ENCODE measurements at places on chromosomes 13 and 19.

GRCh38 chr13:67063036-67063435, 167.1 kb downstream of the PCDH9 start:
- DNase-seq, result no peak

- no peak for DNase-seq
Observed at GRCh38 chr13:66558506-66558905, 671.6 kb downstream of the PCDH9 start.

- DNase-seq, result peak; percentile 4
Observed at GRCh38 chr13:80477661-80478443, 136.9 kb upstream of the SPRY2 start.

- no peak for DNase-seq
Observed at GRCh38 chr13:42327725-42328124, 55.8 kb downstream of the AKAP11 start.

GRCh38 chr13:28100150-28101121, at the start of gene FLT3:
TSS of gene FLT3 (minus strand) at chr13:28100576. CDS start at chr13:28100510, 66 bp downstream.
- DNase-seq, result peak; percentile 3

DNA sequence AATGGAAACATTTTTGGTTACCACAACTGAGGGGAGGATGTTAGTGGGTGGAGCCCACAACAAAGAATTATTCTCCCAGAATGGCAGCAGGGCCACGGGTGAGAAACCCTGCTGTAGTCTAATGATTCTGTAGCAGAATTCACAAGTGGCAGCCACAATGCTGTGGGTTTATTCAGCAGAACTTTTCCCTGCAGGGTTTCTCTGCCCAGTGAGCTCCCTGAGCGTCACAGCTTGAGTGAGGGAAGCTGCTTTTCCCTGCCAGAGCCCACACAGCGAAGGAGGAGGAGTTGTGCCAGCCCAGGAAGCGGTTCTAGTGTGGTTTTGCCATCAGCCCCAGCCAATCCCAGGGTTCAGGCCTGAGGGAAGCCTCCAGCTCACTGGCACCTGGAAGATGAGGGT, 4.4 kb downstream of the ATP12A start:
- DNase-seq, result peak; percentile 56

DNA sequence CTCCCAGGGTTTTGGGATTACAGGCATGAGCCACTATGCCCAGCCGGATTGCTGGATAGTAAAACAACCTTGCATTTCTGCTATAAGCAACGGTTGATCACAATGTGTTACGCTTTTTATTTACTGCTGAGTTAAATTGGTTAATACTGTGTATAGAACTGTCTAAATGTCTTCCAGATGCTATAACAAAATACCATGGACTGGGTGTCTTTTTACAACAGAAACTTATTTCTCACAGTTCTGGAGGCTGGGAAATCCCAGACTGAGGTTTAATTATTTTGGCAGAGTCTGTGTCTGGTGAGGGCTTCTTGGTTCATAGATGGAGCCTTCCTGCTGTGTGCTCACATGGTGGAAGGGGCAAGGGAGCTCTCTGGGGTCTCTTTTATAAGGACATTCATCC, 65.5 kb downstream of the ING1 start:
- DNase-seq, result no peak

- DNase-seq, result no peak
Observed at GRCh38 chr13:21733475-21734263, 62.8 kb downstream of the FGF9 start.

GRCh38 chr19:13979244-13979615, 26.9 kb downstream of the RFX1 start:
- DNase-seq, result no peak

GRCh38 chr19:38033658-38034491, 126.9 kb downstream of the SIPA1L3 start:
- no peak for DNase-seq

DNA sequence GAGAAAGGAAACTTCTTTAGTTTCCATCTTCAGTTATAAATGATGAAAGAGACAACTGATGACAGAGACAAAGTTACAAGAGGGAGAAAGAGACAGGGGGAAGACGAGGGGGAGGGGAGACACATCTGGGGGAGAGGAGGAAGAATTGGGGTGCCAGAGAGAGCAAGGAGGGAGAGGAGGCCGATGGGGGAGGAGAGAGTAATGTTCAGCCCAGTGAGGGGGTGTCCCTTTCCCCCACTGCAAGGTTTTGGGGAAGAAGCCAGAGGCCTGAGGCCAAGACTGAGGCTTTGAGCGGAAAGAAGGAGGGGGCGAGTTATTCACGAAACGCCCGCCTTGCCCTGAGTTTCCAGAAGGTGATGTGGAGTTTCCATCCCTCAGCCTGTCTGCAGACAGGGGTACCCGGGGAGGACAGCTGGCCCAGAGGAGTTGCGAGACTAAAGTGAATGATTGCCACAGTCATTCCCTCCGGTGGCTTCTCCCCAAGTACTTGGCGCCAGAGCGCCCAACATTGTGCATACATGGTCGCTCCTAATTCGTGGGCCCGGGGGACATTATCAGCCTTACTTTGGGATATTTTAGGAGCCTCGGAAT, 558 bp upstream of the PPAN start:
- peak; percentile 70 for DNase-seq

- DNase-seq, result no peak
Observed at GRCh38 chr19:372306-372890, 27.8 kb upstream of the MIER2 start.

DNA sequence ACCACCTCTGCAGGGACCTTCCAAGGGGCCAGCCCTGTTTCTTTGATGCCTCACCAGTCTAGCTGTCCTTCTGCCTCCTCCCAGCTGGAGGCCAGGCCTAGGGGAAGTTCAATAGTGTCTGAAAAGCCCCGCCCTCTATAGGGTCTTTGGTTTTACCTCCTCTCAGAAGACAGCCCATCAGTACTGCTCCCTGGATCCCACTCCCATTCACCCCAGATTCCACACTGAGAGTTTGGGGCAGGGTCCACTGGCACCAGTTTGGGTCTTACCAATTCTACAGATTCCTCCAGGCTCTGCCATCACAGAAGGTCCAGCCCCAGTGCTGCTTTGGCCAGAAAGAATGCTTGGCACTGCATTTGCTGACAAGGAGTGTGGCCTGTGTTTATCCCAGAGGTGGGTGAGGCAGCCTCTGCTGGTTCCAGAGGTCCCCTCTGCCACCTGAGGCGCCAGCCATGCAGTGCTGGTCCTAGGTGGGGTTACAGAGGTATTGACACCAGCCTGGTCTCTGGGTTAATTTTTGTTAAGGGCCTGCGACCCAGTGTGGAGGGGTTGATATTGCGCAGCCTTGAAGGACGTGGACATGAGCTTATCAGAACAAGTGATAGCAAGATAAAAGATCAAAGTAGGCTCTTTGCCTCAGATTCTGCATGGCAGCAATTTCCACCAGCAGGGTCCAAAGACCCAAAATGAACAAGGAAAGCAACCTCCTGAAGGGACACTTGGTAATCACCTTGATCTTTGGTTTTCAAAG, 41.4 kb upstream of the IGSF23 start:
- no peak for DNase-seq

GRCh38 chr19:45253396-45254027, 2.4 kb downstream of the MARK4 start:
- DNase-seq, result no peak

- DNase-seq, result no peak
Observed at GRCh38 chr13:40192452-40192851, 474.0 kb downstream of the FOXO1 start.

- DNase-seq, result no peak
Observed at GRCh38 chr13:111924678-111925075, 142.3 kb upstream of the SOX1 start.

DNA sequence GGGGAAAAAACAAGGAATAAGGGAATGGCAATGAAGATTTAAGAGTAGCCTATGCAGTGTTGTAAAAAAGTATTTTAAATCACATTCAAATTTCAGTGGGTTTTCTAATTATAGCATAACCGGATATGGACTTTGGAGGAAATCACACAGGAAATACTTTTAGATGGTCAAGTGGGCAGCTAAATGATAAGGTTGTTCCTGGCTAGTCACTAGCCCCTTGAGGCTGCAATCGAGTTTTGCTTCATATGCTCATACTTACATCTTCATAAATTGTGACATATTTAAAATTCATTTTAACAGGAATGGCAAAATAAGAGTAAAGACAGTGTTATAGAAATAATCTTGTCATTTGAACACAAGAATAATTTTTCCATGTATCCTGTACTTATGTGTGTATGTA, 88.9 kb downstream of the WDFY2 start:
- no peak for DNase-seq

GRCh38 chr13:21453387-21454081, 5.6 kb downstream of the ZDHHC20 start:
- DNase-seq, result no peak

GRCh38 chr19:2847507-2847906, 6.2 kb downstream of the ZNF555 start:
- DNase-seq, result no peak

DNA sequence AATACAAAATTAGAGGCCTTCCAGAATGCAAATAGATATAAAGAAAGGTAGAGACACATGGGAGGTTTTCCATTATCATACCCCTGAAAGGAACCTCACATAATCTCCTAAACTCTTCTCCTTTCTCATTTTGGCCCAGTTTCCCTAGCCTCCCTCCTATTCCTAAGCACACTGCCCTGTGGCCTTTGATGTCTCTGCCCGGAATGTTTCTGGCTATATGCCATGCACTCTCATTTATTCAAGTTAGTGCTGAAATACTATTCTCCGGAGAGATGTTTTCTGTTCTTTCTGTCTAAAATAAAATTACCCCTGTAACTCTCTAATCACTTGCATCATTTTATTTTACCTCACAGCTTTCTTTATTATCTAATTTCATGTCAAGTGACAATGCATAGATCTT, 1287.7 kb downstream of the SLITRK5 start:
- DNase-seq, result no peak

- DNase-seq, result no peak
Observed at GRCh38 chr19:30224689-30225606, 147.2 kb upstream of the ZNF536 start.

DNA sequence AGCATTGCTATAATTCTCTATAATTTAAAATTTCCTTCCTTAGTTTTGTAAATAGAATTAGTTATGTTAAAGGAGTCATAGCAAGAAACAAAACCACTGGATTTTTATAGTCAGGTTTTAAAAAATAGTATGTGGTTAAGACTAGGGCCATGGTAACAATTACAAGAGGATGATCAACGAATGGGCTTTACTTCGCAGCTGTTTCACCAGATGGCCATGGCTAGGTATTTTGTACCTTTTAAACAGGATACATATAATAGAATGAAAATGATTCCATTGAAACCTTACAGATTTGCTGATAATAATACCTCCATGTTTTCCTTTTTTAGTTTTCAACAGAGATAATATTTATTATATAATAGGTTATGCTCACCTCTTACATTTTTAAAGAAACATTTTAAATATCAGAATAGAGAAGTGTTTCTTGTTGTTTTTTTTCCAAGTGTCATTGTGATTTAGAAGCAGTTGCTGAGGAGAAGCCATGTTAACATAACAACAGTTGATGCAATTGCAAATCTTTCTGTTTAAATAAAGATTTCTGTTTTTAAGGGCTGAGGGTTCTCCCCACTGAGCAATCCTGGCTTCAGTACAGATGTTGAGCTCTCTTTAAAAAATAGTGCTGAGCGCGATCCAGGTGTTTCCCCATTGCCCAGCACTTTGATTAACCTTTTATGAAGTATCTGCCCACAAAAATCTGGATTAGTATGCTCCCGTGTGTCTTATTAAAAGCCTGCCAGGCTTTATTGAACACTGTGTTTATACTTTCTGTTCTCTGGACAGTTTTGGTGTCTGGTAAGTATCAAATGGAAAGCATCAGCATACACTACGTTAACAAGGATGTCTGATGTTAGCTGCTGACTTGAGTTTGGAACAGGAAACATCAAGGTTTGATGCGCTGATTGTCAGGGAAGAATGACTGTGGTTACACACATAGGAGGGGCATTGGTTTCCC, 205.3 kb downstream of the HS6ST3 start:
- DNase-seq, result no peak

GRCh38 chr19:11578258-11579142, 1.1 kb upstream of the ACP5 start:
- peak; percentile 67 for DNase-seq

DNA sequence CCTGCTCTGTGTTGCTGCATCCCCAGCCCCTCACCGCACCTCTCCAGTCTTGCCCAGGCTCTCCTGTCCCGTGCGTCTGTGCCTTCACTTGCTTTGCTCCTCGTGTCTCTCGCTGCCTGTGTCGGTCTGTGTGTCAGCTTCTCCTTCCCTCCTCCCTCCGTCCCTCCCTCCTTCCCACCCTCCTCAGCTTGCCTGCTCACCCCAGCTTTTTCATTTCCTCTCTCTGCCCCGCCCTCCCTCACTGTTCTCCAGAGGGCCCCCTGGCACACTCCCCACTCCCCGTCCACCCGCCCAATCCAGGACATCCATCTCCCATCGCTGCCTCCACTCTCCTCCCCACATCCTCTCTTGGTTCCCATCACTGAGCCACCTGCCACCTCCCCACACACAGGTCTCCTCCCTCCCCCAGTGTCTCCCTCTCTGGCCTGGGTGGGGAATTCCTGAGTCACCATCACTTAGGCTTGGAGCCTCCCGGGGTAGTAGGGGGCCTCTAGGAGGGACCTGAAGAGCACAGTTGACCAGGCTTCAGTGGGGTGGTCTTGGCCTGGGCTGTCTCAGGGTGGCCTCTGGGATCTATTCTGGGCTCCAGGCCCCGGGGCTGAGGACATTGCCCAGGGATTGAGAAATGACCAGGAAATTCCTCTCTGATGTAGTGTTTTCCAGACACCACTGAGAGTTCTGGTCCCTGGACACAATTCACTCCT, at the start of gene PTGIR:
TSS of gene PTGIR (minus strand) at position 132 of the 704 bp plus-strand sequence. CDS start 864 bp downstream, outside the sequence.
- no peak for DNase-seq

- DNase-seq, result no peak
Observed at GRCh38 chr13:51833980-51834379, 11.0 kb downstream of the TMEM272 start.

GRCh38 chr13:29847501-29847983, 2.9 kb downstream of the UBL3 start:
- DNase-seq, result no peak

GRCh38 chr19:53088091-53088490, 15.1 kb downstream of the ZNF160 start:
- DNase-seq, result no peak

GRCh38 chr13:40190641-40191100, 475.8 kb downstream of the FOXO1 start:
- DNase-seq, result peak; percentile 65
